ENCODE measurements at places on chromosomes 2 and 18.

GRCh38 chr2:176338395-176338794 lies 69.2 kb downstream of the MTX2 start:
- no peak for DNase-seq

DNA sequence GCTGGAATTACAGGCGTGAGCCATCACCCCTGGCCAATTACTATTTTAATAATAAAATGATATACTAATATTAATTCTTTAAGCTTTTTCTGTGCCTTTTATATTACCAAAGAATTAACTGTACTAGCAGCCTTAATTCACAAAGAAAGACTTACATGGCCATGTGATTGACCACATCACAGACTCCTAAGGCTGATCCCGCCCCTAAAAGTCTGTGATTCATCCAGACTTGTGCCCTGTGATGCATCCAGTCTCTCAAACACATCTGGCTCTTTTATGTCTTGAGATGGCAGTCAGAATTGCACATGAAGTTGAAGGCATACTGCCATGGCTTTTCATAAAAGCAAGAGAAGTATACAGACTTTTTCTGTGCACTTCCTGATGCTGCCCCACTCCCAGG lies 91.7 kb downstream of the DTNA start:
- no peak for DNase-seq

DNA sequence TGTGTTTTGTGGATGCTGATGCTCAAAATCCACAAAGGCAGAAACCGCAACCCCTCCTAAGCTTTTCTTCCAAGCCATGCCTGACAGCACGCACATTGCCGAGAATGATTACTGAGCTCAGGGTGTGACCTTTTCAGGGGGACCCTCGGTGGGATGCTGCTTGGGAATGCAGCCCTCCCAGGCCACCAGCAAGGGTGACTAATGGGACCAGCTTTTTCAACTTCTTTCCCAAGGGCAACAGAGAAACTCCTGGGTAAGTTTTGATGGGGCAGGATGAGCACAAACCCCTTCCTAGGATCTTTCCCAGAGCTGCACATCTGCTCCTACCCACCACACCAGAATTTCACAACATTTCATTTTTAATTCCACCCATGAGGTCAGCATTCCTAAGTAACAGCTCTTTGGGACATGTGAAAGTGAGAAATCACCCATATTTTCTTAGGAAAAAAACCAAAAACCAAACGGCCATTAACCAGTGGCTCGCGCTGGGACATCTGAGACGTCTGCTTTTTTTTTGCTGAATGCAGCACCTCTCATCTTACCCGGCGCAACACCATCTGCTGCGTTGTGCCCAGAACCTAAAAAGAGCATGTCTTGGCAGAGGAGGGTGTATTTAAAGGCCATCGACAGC lies 119.0 kb downstream of the ARL4C start:
- DNase-seq: peak; percentile 22

GRCh38 chr18:31929273-31929672 lies 13.7 kb downstream of the TRAPPC8 start:
- DNase-seq: no peak

DNA sequence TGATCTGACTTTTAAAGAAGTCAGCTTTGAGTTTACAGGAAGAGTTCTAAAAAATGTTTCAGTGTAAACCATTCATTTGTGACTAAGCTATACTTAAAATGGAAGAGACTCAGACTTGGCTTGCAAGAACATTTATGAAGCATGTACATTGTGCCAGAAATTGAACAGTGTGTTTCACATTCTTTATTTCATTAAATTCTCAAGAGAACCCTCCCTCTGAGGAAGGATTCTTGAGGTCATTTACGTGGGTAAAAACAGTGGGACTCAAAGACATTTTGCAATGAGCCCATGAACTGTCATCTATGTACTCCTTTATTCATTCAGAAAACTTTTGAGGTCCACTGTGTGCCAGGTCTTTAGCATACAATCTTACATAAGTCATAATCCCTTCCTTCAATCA lies 143.6 kb upstream of the ZNF521 start:
- DNase-seq: no peak

- no peak for DNase-seq
These were observed 67.9 kb upstream of the PNPT1 start for GRCh38 chr2:55761526-55761925.

GRCh38 chr18:3998698-3999333 lies 456.3 kb downstream of the DLGAP1 start:
- DNase-seq: peak; percentile 41

DNA sequence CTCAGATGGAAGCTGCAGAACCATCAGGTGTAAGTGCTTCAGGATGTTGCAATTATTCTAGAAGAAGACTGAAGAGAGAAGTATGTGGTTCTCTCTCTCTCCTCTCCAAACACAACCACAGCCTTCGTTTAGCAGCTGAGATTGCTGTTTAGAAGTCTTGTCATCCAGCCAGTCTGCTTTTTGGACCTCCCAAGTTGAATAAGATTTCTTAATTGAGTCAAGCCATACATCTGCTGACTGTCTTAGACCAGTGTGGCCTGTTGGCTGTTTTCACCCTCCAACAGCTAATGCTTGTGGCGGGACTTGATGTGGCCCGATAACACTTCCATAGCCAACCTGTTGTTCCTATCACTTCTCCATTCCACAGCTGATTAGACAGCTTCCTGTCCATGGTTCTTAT lies 91.3 kb upstream of the TMEM17 start:
- no peak for DNase-seq

GRCh38 chr18:33840212-33840593 lies 262.2 kb downstream of the ASXL3 start:
- DNase-seq: no peak

GRCh38 chr2:54510916-54511315 lies 54.8 kb downstream of the SPTBN1 start:
- no peak for DNase-seq

DNA sequence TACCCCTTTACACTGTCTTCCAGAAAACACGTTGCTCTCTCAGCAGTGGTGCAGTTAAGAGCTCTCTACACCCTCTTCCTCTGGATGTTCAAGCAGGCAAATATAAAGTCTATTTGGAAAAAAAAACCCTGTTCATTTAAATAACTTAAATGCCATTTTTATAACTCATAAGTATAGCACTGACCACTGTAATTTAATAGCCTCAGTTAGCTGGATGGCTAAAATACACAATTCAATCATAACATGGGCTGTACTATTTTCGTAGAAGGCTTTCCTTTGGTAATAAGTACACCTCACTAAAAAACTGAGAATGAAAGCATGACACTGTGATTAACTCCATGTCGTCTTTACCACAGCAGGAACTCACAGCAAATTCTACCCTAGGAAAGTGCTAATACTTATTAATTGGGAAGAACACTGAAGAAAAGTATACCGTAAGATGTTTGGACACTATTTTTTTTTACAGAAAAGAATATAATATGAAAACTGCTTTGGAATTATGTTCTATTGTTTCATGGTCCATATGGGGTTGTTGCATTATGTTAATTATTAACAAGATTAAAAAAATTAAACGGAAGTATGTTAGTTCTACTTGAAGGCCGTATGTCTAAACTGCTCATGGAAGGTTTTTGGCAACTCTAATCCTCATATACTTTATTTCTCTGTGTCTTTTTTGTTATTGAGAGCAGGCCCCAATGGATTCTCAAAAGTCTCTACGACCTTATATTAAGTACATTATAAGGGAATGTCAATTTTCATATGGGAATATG lies 269.1 kb downstream of the ZNF385B start:
- no peak for DNase-seq

DNA sequence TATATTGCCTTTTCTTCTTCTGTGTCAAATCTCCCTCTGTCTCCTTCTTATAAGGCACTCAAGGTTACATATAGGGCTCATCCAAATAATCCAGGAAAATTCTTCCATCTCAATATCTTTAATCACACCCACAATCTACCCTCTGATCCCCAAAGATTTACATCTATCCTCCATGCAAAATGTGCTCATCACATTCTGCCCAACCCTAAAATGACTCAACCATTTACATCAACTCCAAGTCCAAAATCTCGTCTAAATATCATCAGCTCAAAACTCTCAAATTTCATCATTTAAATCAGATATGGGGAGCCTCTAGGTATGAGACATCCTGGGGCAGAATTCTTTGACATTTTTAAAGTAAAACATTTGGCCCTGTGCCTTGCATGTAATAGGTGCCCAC lies 1349.8 kb downstream of the SUCLG1 start:
- DNase-seq: no peak

- DNase-seq: no peak
These were observed 29.9 kb upstream of the NT5DC4 start for GRCh38 chr2:112690853-112691401.

DNA sequence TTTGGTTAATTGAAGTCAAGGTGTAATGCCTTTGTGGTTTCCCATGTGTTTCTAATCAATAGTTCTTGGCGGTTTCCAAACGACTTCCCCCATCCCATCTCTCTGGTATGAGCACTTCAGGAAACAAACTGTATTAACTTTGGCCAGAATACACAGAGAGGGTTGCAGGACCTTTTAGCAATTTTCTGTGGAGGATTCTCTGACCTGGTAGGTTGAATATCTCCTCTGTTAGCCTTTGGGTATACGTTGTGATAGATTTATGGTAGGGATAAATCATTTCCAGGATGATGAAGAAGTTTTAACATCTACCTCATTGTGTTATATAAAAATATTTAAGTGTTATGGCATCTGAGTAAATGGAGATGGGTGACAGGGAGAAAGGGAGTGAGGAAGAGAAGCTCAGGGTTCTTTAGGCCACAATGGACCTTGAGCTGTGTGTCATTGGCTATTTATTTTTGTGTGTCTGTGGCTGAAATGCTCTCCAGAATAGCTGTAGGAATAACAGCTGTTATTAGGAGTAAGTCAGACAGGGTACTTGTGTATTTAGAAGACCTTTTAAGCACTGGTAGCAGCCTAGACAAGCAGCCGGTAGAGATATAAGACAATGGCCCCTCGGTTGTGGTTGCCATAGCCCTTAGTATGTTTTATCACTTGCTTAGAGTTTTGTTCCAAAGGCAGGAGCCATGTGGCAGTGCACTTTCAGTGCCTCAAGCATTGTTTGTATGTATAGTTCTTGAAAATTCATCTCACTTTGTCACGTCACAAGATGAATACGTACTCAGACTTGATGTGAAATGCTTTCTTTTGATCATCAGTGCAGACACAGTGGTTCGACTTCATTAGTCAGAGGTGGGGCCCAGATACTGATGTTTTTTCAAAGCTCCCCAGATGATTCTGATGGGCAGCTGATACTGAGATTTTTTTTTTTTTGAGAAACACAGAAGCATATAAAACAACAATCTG lies 91.1 kb downstream of the FMNL2 start:
- no peak for DNase-seq

DNA sequence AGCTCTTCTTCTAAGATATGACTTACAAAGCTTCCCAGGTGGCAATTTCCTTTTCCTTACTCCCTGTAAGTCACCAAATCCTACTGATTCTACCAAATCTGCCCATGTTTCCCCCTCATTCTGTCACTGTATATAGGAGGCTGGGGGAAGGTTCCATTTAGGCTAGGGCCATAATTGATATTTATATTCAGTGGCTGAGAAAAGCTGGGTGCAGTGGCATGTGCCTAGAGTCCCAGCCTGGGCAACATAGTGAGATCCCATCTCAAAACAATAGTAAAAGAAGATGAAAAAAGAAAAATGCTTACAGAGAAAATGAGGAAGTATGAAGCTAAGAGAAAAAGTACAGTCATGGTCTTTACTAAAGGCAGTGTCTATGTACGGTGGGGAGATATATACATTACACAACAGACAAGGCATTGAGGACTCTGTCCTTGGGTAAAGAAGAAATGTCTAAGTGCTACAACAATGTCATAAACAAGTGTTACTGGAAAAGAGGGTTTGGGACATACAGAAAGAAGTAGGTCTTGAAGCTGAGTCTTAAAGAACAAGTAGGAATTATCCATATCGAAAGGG lies 4.8 kb downstream of the CWC22 start:
- DNase-seq: no peak

GRCh38 chr18:76486574-76486973 lies 8.5 kb downstream of the ZNF516 start:
- no peak for DNase-seq

DNA sequence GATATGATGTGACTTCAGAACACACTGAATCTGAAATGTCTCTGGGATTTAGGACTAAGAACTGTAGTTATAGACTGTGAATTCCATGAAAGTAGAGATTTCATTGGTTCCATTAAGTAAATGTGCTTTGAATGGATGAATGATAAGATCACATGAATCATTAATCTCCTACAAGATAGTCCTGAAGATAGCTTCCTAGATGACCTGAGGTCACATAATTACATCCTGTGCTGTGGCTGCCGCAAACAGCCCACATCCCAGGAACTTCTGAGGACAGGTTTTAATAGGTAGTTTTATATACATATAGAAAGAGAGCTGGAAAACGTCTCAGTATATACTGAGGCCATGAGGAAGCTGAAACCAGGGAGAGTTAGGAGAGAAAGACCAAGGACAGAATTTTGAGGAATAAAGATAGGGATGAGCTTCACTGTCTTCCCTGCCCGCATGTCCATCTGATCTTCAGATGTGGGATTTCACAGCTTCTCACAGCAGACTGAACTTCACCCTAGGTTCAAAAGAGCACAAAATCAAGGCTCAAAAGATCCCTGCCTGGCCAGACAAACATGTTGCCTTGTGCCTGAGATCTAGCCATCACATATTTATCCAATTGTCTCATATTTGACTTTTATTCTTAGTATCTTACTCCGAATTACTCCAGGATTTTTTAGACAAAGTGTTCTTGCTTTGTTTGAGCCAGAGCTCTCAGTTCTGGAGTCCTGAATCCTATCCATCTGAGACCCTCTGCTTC lies 188.2 kb downstream of the IRS1 start:
- DNase-seq: no peak

- DNase-seq: no peak
These were observed 28.4 kb upstream of the DYNC2LI1 start for GRCh38 chr2:43745457-43745856.

- DNase-seq: no peak
These were observed 10.6 kb downstream of the HTRA2 start for GRCh38 chr2:74540291-74540690.

- DNase-seq: no peak
These were observed 13.5 kb upstream of the HS6ST1 start for GRCh38 chr2:128332091-128332634.

DNA sequence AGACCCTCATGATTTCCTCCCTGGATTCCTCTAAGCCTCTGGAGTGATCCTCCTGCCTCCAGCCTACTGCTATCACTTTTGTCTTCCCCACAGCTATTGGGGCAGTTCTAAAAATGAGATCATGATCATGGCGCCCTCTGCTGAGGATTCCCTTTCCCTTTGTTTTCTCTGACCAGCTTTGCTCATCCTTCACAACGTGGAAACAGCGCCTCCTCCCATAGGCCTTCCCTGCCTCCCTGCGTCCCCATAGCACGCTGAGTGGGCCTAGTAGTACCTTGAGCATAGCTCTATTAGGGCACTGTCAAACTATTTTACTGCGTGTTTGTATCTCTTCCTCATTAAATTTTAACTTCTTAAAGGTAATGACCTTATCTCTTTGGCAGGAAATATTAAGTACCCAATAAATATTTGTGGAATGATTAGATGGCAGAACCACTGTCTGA lies 207.0 kb upstream of the FANCL start:
- DNase-seq: no peak

- DNase-seq: no peak
These were observed 262.1 kb downstream of the LPIN1 start for GRCh38 chr2:12008425-12009061.

All from DMS79 treated with DMSO at 0.1 percent for 48 hours (cell line).